ENCODE measurements at places on chromosomes 3 and 15.

DNA sequence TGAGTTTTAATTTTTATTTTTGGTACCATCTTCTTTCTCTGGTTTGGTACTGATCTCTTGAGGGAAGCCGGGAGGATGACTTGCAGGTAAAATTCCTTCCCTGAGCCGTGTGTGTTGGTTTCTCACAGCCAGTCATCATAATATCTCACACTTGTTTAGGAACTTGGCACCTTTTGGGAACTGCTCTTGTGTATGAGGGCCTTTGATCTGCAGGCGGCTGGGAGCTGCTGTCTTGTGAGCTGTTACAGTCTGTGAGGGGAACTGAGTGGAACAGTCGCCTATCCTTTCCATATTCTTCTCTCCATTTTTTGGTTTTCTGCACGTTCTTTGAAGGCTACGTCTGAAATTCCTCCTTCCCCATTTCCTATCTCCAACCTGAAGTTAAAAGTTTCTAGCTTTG lies 75.2 kb downstream of the CACNA2D3 start:
- DNase-seq = no peak

DNA sequence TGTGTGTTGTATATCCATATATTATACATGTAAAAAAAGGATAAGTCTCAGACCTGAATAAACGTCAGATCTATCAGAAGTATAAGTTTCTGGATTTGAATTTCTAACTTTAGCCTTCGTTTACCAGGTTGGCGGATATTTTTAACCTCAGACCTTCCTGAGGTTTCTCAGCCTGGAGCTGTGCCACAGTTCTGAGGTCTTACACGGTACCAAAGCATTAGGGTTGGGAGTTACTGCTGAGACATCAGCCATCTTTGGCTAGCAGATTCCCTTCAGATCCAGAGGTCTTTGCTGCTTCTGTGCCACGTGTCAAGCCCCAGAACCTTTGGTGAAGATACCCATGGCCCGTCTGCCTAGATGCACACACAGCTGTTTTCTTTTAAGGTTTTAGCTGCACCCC lies 84.7 kb downstream of the PPP2R3A start:
- no peak for DNase-seq

GRCh38 chr3:23264413-23264812 lies 61.3 kb downstream of the UBE2E2 start:
- no peak for DNase-seq

DNA sequence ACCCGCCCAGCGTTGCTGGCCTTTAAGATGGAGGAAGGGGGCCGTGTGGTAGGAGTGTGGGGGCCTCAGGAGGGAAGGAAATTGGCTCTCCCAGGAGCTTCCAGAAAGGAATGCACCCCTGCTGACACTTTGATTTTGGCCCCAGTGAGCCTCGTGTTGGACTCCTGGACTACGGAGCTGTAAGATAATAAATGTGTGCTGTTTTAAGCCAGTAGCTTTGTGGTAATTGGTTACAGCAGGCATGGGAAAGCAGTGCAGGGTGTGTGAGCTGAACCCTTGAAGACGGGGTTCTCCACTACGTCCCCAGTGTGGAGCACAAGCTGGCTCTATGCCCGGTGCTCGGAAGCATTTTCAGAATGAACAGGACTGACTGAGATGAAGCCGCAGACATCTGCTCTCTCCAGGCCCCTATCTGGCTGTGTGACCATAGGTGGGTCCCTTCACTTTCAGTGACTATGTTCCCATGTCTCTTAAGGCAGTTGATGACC lies 22.9 kb upstream of the CGNL1 start:
- peak; percentile 19 for DNase-seq

GRCh38 chr3:122318620-122319019 lies 6.4 kb upstream of the CSTA start:
- DNase-seq = no peak

DNA sequence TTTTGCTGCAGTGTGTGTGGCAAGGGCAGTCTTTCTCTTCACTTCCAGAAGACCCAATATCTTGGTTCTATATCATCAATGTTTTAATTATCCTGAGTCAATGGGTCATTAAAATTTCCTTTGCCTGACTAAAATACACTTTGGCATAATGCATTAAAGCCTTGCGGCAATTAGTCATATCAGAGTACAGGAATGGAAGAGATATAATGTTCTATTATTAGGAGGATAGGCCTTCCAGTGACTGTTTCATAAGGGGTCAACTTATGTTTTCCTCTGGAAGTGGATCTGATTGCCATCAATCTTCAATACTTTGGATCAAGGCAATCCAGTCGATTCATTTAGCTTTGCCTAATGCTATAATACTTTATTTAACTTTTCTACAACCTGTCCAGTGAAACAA lies 9.4 kb upstream of the SECISBP2L start:
- DNase-seq = no peak

All from femur (tissue), 1 donor.